Activated T-helper 17 cell treated with anti-CD3 and anti-CD28 coated beads, Interleukin-2, amount 50 U/mL, for 72 hours (primary cell): ENCODE measurements at places on chromosomes 16 and 17.

DNA sequence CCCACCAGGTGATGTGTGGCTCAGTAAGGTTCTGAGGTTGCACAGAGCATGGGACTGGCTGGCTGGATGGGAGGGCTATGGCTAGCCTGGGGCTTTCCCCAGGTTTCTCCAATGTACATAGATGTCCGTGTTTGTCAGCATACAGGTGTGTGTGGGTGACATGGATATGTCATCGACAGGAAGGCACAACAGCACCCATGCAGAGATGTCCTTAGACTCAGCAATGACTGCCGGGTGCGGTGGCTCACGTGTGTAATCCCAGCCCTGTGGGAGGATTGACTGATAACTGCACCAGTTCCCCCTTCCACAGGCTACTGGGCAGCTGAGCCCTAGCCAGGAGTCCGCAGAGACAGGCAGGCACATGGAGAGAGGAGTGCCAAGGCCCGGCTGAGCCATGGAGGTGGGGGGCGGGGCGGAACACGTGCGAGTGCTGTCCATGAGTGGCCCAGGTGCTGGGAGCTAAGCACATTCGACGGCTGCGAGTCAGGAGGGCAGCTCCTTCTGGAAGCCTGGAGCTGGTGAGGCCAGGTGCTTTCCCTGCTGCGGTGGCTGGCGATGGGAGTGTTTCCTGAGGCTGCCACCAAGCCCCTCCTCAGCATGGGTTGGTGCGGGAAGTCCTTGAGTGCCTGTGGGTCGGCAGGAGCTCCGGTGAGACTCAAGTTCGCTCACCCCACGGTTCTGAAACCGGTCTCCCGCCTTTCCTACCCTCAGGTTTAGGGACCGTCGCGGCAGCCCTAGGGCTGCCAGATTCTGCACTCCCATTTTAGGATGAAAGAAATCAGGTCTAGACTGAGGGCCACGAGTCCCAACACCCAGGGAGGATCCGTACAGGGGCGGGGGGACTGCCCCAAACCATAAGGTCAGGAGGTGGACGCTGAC, 858 bp upstream of the ASPSCR1 start:
- peak; percentile 71 for ATAC-seq
- peaks cover 8% of the 10 kb centered on the region for H3K36me3 ChIP-seq
- peak overlapping the region; percentile 89 for H3K4me3 ChIP-seq

GRCh38 chr17:34658811-34659560, 79.6 kb downstream of the TMEM132E start:
- no peak overlapping the region for H3K27ac ChIP-seq
- H3K36me3 ChIP-seq = no peaks in the 10 kb centered on the region
- H3K4me1 ChIP-seq = no peaks in the 10 kb centered on the region
- H3K27me3 ChIP-seq = peaks cover 8% of the 10 kb centered on the region

DNA sequence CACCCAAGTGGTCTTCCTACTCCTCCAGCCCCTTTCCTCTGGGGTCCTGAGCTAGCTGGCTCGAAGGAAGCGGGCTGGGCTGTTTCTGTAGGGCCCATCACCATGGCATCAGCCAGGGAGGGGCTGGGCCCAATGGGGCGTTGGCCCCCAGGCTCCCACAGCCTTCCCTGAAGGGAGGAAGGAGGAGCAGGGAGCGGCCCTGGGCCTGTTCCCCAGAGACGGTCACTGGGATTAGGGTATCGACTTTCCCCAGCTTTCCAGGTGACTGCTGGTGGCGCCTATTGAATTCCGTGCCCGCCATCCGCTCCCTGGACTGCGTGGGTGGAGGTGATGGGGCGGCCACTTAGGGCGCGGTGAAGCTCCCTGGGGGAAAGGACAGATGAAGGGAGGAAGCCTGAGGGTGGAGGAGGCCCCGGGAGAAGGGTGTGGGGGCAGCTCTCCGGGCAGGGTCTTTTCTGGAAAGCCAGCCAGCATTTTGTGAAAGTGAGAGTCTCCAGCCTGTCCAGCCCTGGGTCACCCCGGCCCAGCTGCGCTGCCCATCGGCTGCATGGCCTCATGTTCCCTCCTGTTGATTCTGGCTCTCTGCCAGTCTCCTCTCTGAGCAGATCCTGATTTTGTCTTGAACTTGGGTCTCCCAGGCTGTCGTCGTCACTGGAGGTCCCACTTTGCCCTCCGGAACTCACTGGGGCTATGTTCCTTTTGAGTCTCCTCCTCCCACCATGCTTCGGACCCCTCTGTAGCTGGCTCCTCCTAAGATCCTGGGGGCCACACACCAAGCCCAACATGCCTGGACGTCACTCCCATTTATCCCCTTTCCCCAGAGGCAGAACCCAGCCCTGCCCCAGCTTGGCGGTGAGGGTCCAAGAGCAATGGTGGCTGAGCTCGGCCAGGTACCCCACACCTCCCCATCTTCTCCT, 9.8 kb downstream of the NHERF1 start:
- ATAC-seq = no peak
- peak overlapping the region; percentile 74 for H3K4me3 ChIP-seq
- peaks cover 31% of the 10 kb centered on the region for H3K4me1 ChIP-seq
- peaks cover 31% of the 10 kb centered on the region for H3K36me3 ChIP-seq

DNA sequence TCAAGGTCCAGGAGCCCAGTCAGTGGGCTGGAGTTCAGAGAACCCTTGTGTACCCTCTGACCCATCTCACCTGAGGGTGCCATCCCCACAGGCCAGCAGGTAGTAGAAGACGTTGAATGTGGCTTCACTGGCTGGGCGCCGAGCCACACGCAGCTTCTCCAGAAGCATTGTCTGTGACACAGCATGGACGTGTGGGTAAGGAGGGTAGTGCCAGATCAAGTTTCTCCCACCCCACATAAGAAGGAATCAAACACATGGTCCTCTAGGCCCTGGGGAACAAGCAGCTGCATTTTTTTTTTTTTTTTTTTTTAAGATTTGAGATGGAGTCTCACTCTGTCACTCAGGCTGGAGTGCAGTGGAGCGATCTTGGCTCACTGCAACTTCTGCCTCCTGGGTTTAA, 60.9 kb downstream of the MYO18A start:
- H3K27ac ChIP-seq = no peak overlapping the region
- H3K27me3 ChIP-seq = no peaks in the 10 kb centered on the region
- peaks cover 51% of the 10 kb centered on the region for H3K36me3 ChIP-seq

DNA sequence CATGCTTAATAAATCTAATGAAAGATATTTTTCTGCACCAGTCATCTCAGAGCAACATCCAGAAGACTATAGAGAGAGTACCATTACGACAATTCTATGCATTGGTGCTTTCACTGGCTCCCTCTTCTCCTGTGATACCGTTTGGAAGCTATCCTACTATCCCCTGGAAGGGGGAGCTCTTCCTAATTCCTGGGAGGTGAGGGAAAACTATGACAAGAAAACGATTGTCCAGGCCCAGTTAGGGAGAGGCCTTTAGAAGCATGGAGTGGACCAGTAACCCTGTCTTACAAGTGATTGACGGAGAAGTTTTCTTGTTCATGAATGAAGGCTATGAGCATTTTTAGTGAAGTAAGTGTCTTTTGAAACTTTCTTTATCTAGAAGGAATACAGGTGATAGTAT, 150.2 kb downstream of the TANC2 start:
- H3K27ac ChIP-seq = no peak overlapping the region
- H3K4me3 ChIP-seq = no peak overlapping the region
- H3K4me1 ChIP-seq = no peaks in the 10 kb centered on the region

- ATAC-seq = no peak
- H3K27me3 ChIP-seq = peaks cover 9% of the 10 kb centered on the region
- H3K36me3 ChIP-seq = peaks cover 6% of the 10 kb centered on the region
- H3K4me1 ChIP-seq = peaks cover 20% of the 10 kb centered on the region
Observed at GRCh38 chr16:57801809-57802340, 416 bp downstream of the KIFC3 start.

DNA sequence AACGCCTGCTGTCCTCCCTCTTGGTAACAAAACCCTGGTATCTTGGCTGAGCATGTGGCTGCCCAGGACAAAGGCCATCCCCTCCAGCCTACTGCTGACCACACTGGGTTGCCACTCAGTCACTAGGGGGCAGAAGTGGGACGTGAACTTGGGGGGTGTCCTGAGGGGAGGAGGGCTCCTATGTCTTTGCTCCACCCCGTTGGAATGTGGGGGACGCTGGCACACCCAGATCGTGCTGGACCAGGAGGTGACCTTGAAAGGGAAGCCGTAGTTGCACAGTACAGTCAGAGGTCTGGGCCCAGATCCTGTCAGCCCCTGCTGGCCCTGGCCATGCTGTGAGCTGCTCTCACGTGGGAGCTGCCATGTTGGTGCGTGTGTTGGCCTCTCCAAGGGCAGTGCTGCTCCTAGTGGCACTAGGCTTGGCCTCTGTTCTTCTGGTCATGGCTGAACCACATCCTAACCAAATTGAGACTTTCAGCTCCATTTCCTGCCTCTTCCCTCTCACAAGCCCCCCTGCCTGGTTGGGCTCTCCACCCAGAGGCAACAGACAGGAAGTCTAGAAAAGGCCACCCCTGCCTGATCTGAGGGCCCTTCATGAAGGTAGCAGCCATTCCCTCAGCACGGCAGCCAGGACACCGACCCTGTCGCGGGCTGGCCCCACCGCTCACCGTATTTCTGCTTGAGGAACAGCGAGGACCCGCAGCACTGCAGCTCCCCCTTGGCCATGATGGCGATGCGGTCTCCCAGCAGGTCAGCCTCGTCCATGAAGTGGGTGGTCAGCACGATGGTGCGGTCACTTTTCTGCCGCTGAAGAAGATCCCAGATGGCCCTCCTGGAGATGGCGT, 29.0 kb upstream of the RNPS1 start:
- H3K4me3 ChIP-seq = no peak overlapping the region
- peak; percentile 62 for ATAC-seq
- no peaks in the 10 kb centered on the region for H3K4me1 ChIP-seq
- H3K27ac ChIP-seq = no peak overlapping the region

DNA sequence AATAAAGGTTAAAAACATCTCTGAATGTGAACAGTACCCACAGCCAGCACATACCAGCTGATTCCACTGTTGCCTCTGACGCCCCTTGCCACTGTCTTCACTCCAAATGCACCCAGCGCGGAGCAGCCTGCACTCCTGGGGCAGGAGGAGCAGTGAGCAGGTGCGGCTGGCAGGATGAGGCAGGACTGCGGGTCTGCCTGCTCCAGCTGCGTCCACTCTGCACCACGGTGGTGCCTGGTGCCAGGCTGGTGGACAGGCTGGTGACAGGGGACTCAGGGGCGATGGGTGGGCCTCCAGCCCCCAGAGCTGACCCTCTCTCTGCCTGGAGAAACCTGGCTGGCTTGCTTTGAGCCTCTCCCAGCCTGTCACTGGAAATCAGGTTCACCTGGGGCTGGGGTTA, 9.4 kb downstream of the RAB40B start:
- no peak for ATAC-seq
- H3K4me1 ChIP-seq = no peaks in the 10 kb centered on the region
- H3K27me3 ChIP-seq = no peaks in the 10 kb centered on the region
- no peaks in the 10 kb centered on the region for H3K36me3 ChIP-seq
- H3K4me3 ChIP-seq = no peak overlapping the region

DNA sequence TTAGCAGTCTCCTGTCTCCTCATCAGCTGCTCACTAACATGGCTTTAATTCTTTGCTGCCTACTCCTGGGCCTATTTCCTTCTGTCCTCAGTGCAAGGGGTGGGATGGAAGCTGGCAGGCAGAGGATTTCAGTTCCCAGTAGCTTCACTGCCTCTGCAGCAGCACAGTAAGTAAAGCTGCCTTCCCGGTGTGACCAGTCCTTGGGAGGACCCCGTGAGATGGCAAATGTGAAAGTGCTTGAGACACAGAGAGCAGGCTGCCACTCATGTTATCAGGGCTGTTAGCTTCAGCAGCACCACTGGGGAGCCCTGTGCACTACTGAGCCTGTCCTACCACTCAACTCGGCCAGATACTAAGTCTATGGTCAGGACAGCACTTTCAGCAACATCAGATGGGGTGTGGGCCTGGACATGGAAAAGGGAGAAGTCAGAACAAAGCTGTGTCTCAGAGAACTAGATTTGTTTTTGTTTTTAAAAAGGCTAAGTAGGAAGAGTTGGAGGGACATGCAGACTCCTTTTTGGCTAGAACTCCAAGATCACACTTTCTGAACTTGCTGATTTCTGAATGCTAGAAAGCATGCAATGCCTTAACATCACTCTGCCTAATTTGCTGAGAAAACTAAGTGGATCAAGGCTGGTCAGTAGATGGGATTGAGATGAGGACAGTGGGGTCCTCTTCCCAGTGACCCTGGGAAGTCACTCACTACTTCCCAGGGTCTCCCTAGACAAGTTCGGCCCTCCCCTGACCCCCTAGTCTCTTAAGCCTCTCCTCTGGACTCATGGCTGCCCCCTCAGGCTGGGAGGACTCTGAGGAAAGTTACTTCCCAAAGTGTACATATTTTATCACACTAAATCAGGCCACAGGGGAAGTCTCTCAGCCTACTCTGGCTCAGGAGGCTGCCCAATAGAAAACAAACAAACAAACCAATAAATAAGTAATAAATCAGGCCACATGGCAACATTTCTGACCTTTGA, 1.1 kb downstream of the ACSF2 start:
- ATAC-seq = peak; percentile 11
- H3K36me3 ChIP-seq = no peaks in the 10 kb centered on the region
- H3K27me3 ChIP-seq = no peaks in the 10 kb centered on the region
- peak overlapping the region; percentile 84 for H3K4me3 ChIP-seq
- peaks cover 8% of the 10 kb centered on the region for H3K4me1 ChIP-seq

- no peaks in the 10 kb centered on the region for H3K27me3 ChIP-seq
- peak; percentile 72 for ATAC-seq
- peak overlapping the region; percentile 77 for H3K4me3 ChIP-seq
Observed at GRCh38 chr16:30875871-30876801, 17.7 kb downstream of the BCL7C start.

GRCh38 chr17:37211136-37211535, 164.6 kb upstream of the C17orf78 start:
- H3K27ac ChIP-seq = no peak overlapping the region
- H3K4me1 ChIP-seq = no peaks in the 10 kb centered on the region
- H3K4me3 ChIP-seq = no peak overlapping the region
- H3K27me3 ChIP-seq = no peaks in the 10 kb centered on the region
- ATAC-seq = no peak

DNA sequence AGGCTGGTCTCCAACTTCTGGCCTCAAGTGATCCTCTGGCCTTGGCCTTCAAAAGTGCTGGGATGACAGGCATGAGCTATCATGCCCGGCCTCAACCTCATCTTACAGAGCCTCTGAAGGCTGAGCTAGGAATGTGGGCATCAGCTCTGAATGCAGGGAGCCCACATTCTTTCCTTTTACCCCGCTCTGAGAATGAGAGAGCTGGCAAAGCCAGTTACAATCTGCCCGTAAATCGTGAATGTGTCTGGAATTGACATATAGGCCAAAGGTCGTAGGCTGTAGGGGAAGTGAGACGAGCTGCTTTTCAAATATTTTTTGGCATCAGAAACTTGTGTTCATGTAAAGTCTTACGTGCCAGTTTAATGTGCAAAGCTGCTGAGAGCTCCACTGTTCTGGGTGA, 4.5 kb downstream of the TMEM238L start:
- H3K27me3 ChIP-seq = peaks cover 2% of the 10 kb centered on the region
- H3K27ac ChIP-seq = no peak overlapping the region
- H3K36me3 ChIP-seq = no peaks in the 10 kb centered on the region
- H3K4me3 ChIP-seq = no peak overlapping the region

- H3K27me3 ChIP-seq = no peaks in the 10 kb centered on the region
- H3K4me1 ChIP-seq = no peaks in the 10 kb centered on the region
- ATAC-seq = no peak
- H3K36me3 ChIP-seq = no peaks in the 10 kb centered on the region
- H3K4me3 ChIP-seq = no peak overlapping the region
Observed at GRCh38 chr17:6232732-6233101, 162.5 kb downstream of the WSCD1 start.
